ENCODE measurements at places on chromosomes 12 and 14.
A peak's percentile ranks its signal among the peaks of the same experiment; 100 is the strongest.

- H3K27ac ChIP-seq = peak overlapping the region; percentile 73
- peaks cover 78% of the 10 kb centered on the region for H3K36me3 ChIP-seq
- H3K4me3 ChIP-seq = no peak overlapping the region
Measured at GRCh38 chr14:91320266-91320665, 75.8 kb upstream of the GPR68 start.

GRCh38 chr12:8781381-8782127 lies 40.9 kb upstream of the A2ML1 start:
- no peak overlapping the region for H3K27ac ChIP-seq
- no peak overlapping the region for H3K4me3 ChIP-seq
- H3K4me1 ChIP-seq = no peaks in the 10 kb centered on the region
- H3K36me3 ChIP-seq = no peaks in the 10 kb centered on the region
- no peaks in the 10 kb centered on the region for H3K27me3 ChIP-seq
- DNase-seq = no peak

GRCh38 chr14:74579447-74580274 lies 32.4 kb downstream of the LTBP2 start:
- peaks cover 17% of the 10 kb centered on the region for H3K4me1 ChIP-seq
- DNase-seq = no peak
- peaks cover 31% of the 10 kb centered on the region for H3K27me3 ChIP-seq
- no peak overlapping the region for H3K4me3 ChIP-seq

GRCh38 chr12:65420941-65421340 lies 142.5 kb downstream of the MSRB3 start:
- H3K4me1 ChIP-seq = no peaks in the 10 kb centered on the region
- DNase-seq = no peak
- H3K36me3 ChIP-seq = no peaks in the 10 kb centered on the region
- no peaks in the 10 kb centered on the region for H3K27me3 ChIP-seq
- no peak overlapping the region for H3K4me3 ChIP-seq

DNA sequence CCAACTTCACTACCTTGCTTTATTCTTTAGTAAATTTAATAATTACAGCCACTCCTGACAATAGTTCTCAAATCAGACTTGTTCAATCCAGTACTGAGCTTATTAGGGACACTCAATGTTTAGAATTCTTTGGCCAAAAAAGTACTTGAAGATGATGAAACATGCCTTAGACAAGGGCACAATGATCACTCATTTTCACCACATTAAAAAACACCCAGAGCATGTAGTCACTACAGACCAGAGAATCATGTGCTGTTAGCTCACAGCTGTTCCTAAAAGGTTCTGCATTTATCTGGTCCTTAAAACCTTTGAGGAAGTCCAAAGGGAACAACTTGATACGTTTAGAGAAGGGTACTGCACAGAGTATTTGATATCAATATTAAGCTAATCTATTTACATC lies 98.7 kb downstream of the INSM2 start:
- DNase-seq = no peak
- H3K27me3 ChIP-seq = no peaks in the 10 kb centered on the region
- H3K36me3 ChIP-seq = peaks cover 26% of the 10 kb centered on the region
- H3K27ac ChIP-seq = no peak overlapping the region
- no peak overlapping the region for H3K4me3 ChIP-seq
